ENCODE measurements at places on chromosomes 6 and 20. TPM values are rescaled to one million over a fixed set of nuclear protein-coding genes. Genes with fewer than 3 reads are reported as not detected.

- DNase-seq: no peak
- peak overlapping the region; percentile 49 for H3K4me3 ChIP-seq
- H3K4me1 ChIP-seq: no peaks in the 10 kb centered on the region
- H3K27me3 ChIP-seq: no peaks in the 10 kb centered on the region
- H3K27ac ChIP-seq: peak overlapping the region; percentile 90
- no peaks in the 10 kb centered on the region for H3K36me3 ChIP-seq
These were observed 54.5 kb downstream of the TRIM38 start for GRCh38 chr6:26016963-26017631.

DNA sequence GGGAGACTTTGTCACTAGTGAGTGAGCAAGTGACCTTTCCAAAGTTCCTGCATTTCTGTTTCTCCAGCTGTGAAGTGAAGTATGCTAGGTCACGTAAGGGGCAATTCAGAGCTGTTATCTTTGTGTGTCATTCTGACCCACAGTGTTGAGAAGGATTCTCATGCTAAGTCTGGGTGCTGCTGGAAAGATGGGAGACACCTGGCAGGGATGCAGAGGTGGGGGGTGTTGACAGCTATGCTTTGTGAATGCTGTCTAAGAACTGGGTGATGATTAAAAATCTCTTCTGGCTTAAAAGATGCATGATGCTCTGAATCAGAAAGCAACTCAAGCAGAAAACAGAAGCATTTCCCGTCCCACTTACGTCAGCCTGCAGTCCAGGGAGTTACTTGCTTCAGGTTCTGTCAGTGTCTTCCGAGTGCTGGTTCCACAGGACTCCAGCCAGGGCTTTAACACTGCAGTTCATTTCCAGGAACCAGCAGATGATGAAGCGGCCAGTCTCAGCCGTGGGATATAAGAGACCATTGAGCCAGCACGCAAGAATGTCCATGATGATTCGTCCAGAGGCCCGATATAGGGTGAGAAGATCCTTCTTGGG is 30.9 kb upstream of the ASXL1 start:
- H3K27me3 ChIP-seq: no peaks in the 10 kb centered on the region
- no peak overlapping the region for H3K27ac ChIP-seq
- DNase-seq: no peak
- no peaks in the 10 kb centered on the region for H3K4me1 ChIP-seq
- H3K36me3 ChIP-seq: no peaks in the 10 kb centered on the region

DNA sequence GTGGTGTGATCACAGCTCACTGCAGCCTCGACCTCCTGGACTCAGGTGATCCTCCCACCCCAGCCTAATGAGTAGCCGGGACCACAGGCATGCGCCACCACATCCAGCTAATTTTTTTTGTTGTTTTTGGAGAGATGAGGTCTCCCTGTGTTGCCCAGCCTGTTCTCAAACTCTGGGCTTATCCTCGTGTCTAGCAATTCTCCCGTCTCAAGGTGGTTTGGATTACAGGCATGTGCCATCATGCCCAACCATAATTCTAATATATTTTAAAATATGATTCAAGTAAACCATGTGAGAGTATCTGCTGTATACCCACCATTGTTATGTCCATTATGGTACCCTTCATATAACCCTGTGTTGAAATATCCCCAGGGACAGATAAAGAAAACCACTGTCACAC is 60.3 kb upstream of the C20orf144 start:
- DNase-seq: no peak
- H3K36me3 ChIP-seq: no peaks in the 10 kb centered on the region
- no peak overlapping the region for H3K4me3 ChIP-seq

DNA sequence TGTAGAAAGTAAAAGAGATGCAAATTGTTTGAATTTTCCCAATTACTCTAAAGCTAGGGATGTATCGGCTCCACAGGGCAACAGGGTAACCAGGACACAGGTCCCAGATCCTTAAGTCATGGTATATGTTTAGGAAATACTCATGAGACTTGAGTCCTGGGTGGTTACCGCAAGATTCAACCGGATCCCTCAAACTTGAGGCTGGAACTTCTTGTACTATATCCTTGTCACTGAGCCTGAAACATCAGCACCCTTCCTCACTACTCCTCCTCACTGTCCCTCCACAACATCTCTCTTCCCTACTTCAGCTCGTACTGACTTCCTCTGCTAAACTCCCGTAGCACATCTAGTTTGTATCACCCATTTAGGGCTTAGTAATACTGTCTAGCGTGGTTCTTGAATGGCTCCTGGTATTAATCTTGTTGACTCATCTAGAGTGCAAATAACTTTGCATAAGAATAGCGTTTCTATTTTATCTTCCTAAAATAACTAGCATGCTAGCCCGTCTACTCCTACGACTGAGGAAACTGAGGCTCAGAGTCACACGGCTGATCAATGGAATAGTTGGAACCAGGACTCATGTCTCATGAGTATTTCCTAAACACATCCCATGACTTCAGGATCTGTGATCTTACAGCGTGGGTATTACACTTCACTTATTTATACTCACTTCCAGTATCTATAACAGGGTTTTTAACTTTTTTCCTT is 72.1 kb downstream of the FILIP1 start:
- no peaks in the 10 kb centered on the region for H3K27me3 ChIP-seq
- peak overlapping the region; percentile 6 for H3K27ac ChIP-seq
- H3K4me1 ChIP-seq: no peaks in the 10 kb centered on the region
- DNase-seq: no peak
- H3K4me3 ChIP-seq: no peak overlapping the region
- H3K36me3 ChIP-seq: no peaks in the 10 kb centered on the region

HINT3 gene
- total RNA-seq: 37.3 TPM

- H3K27ac ChIP-seq: no peak overlapping the region
- no peaks in the 10 kb centered on the region for H3K27me3 ChIP-seq
- H3K4me3 ChIP-seq: no peak overlapping the region
- no peaks in the 10 kb centered on the region for H3K36me3 ChIP-seq
- no peak for DNase-seq
These were observed 29.9 kb downstream of the ADTRP start for GRCh38 chr6:11748591-11749210.

DNA sequence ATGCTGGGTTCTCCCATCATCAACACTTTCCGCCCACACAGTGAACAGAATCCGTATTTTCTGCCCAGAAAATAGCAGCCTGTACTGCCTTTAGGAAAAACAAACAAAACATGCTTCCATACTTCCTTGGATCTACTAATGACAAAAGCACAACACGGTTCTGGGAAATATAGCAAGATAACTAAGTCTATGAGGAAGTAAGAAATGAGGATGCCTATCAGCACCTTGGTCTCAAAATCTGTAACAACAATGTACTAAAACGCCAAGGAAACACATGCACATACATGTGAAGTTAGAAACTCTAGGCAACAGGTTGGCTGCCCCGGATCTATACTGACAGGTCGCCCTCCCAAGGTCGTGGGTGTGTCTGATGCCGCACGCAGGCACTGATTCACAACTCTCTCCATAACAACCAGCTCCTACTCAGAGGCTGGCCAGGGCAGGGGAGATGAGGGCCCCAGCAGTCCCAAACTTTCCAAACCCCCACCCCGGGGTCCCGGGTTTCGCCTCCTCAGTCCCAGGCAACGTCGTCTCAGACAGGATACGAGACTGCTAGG is 710 bp downstream of the BTBD9 start:
- H3K36me3 ChIP-seq: no peaks in the 10 kb centered on the region
- no peaks in the 10 kb centered on the region for H3K27me3 ChIP-seq
- H3K27ac ChIP-seq: peak overlapping the region; percentile 91
- H3K4me3 ChIP-seq: peak overlapping the region; percentile 100

DNA sequence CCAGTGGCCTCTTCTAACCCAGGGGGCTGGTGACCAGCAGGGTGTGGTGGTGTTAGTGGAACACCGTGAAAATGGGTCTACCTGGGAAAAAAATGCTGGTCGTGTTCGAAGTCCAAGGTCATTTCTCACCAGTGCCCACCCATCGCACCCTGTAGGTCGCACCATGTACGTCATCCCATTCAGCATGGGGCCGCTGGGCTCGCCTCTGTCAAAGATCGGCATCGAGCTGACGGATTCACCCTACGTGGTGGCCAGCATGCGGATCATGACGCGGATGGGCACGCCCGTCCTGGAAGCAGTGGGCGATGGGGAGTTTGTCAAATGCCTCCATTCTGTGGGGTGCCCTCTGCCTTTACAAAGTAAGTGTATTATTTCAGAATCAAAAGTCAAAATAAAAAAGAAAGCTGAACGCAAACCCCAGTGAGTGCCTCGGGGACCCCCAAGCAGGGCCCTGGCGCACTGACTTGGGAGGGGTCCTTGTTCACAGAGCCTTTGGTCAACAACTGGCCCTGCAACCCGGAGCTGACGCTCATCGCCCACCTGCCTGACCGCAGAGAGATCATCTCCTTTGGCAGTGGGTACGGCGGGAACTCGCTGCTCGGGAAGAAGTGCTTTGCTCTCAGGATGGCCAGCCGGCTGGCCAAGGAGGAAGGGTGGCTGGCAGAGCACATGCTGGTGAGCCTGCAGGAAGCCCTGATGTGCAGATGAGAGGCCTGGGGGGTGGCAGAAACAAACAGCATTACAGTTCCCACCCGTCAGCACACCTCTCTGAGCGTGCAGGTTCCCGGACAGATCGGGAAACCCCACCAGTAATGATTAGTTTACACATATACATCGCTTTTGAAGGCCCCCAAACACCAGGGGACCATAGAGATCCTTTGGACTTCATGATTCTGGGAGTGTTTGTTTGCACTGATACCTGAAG is 1.9 kb downstream of the PCK1 start:
- H3K4me3 ChIP-seq: no peak overlapping the region
- no peak for DNase-seq
- no peaks in the 10 kb centered on the region for H3K4me1 ChIP-seq
- peaks cover 19% of the 10 kb centered on the region for H3K27me3 ChIP-seq
- H3K36me3 ChIP-seq: no peaks in the 10 kb centered on the region
- no peak overlapping the region for H3K27ac ChIP-seq

- no peak for DNase-seq
- no peak overlapping the region for H3K4me3 ChIP-seq
- no peak overlapping the region for H3K27ac ChIP-seq
- H3K27me3 ChIP-seq: no peaks in the 10 kb centered on the region
- H3K36me3 ChIP-seq: no peaks in the 10 kb centered on the region
These were observed 14.3 kb upstream of the PDSS2 start for GRCh38 chr6:107473660-107474059.

- no peak overlapping the region for H3K4me3 ChIP-seq
- H3K27ac ChIP-seq: no peak overlapping the region
- DNase-seq: no peak
These were observed 155.5 kb upstream of the DST start for GRCh38 chr6:56798163-56798562.

DNA sequence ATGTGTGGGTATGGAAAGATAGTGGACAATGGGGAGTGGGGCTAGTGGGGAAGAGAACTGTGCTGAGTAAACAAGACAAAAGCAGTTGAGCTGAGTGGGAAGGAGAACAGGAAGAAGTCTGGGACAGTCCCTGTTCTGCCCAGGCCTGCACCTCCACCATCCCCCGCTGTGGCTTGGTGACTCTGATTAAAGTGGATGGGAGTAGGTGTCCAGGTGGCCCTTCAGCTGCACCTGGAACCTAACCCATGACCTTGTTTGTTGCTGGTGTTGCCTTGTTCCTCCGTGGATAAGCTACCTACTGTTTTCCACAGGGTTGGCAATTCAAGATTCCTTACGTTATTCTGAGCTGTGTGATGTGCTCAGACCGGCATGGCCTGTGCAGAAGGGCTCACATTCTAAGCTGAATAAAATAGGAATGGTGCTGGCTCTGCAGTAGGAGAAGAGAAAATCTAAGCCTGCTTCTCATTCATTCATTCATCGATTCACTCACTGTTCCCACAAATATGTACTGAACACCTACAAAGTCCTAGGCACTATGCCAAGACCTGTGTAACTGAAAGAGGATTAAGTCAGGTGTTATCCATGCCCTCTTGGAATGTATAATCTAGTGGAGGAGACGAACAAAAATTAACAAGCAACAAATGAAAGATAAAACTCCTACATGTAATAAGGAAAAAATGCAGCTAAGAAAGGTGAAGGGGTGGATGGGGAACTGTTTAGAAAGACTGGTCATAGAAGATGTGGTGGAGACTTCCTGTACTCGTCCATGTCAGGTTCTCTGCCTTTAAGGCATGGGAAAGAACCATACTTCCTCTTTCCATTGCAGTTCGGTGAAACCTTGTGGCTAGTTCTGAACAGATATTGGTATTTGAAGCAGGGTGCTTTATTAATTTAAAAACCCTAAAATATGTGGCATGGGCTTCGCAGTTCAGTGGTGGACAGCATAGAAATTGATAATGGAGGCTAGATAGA is 10.1 kb upstream of the CALHM6 start:
- peaks cover 2% of the 10 kb centered on the region for H3K4me1 ChIP-seq
- no peak for DNase-seq
- no peak overlapping the region for H3K27ac ChIP-seq

GRCh38 chr20:8535403-8536261 is 403.6 kb downstream of the PLCB1 start:
- H3K4me3 ChIP-seq: no peak overlapping the region
- no peaks in the 10 kb centered on the region for H3K36me3 ChIP-seq
- no peaks in the 10 kb centered on the region for H3K27me3 ChIP-seq

FAM209B gene
- not detected for total RNA-seq

- H3K36me3 ChIP-seq: no peaks in the 10 kb centered on the region
- no peaks in the 10 kb centered on the region for H3K27me3 ChIP-seq
- peaks cover 9% of the 10 kb centered on the region for H3K4me1 ChIP-seq
- peak within 1 kb of the TSS; percentile 85 for H3K27ac ChIP-seq
- H3K4me3 ChIP-seq: peak within 1 kb of the TSS; percentile 98
These were observed at the start of gene NSFL1C for GRCh38 chr20:1466211-1467081. TSS of gene NSFL1C (minus strand) at chr20:1466849. CDS start at chr20:1466824, 25 bp downstream.

BEND6 gene
- 0.80 TPM for total RNA-seq

GRCh38 chr6:49692534-49692933 is 20.8 kb downstream of the CRISP2 start:
- no peak overlapping the region for H3K27ac ChIP-seq
- no peak for DNase-seq
- no peaks in the 10 kb centered on the region for H3K27me3 ChIP-seq
- H3K4me3 ChIP-seq: no peak overlapping the region
- H3K36me3 ChIP-seq: no peaks in the 10 kb centered on the region
- H3K4me1 ChIP-seq: no peaks in the 10 kb centered on the region

DNA sequence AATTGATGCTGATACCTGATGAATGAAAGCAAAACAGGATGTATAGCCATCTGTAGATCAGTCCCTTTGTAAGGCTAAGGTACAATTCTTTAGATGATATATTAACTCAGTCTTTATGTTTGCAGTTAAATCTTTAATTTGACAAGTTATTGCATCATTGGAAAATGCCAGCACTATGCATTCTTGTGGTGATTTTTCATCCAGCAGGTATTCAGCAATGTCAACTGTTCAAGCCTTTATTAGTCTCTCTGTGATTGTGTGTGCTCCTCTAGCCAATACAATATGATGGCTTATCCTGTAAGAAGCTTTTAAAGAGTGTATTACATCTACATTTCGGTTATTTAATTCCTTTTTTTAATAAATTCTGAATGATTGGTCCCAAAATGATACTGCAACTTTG is 34.3 kb downstream of the HLA-DMB start:
- no peak for DNase-seq
- H3K4me1 ChIP-seq: no peaks in the 10 kb centered on the region
- no peak overlapping the region for H3K4me3 ChIP-seq
- no peaks in the 10 kb centered on the region for H3K36me3 ChIP-seq
- no peaks in the 10 kb centered on the region for H3K27me3 ChIP-seq

HIVEP2 gene
- 25.0 TPM for total RNA-seq
